ENCODE measurements at places on chromosomes 16 and 17.

DNA sequence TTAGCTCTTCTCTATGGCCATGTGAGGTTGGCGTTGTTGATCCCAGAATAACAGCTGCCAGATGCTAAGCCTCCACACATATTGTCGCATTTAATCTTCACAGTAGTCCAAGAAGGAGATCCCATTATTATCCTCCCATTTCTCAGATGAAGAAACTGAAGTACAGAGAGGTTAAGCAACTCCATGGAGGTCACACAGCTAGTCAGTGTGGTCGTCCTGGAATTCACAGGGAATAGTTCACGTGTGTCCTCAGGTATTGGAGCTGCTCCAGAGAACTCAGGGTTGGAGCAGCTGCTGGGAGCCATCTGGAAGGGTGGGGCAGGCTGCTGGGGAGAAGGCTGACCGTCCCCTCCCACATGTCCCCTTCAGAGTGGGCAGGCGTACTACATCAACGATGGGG is 19.5 kb downstream of the SDR42E2 start:
- no peak for DNase-seq

- no peak for DNase-seq
Observed at GRCh38 chr16:51450909-51451308, 299.8 kb upstream of the SALL1 start.

- no peak for DNase-seq
Observed at GRCh38 chr17:77400445-77400870, 259.7 kb downstream of the SEC14L1 start.

- no peak for DNase-seq
Observed at GRCh38 chr16:69411064-69411985, 13.1 kb upstream of the CYB5B start.

DNA sequence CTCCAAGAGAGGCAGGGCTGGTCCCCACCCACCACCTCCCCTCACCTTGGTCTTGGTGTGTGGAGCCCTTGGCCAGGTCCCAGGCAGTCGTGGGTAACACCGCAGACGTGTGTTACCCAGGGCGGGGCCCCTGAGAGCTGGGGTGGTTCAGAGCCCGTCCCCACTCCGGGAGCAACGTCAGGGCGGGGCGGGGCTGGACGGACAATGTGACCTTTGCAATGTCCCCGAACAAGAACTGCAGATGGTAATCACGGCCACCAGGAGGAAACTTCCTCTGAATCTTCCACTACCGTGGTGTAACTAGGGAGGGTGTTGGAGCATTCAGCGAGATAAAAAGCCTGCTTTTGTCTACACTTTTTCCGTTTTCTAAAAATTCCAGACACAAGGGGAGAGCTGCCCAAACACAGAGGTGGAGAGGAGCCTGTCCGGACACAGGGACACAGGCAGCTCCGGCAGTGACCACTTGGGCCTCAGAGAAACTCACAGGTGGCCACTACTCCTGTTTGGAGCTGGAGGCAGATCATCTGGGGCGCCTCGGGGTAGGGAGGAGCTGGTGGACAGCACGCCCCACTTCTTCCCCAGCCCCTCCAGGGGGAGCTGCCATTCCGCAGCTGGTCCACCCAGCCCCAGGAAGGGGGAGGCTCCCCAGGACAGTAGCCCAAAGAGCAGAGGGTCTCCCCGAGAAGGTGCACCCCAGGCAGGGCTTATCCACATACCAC is 14.2 kb upstream of the SLC38A10 start:
- no peak for DNase-seq

- no peak for DNase-seq
Observed at GRCh38 chr17:6090253-6090652, 20.1 kb downstream of the WSCD1 start.

- no peak for DNase-seq
Observed at GRCh38 chr16:14303182-14303618, 232.1 kb downstream of the MRTFB start.

- DNase-seq, result no peak
Observed at GRCh38 chr17:27630607-27631410, at the start of gene LGALS9. Gene LGALS9, plus strand, starts transcription at chr17:27631188. Its CDS starts 78 bp downstream, at chr17:27631266.

GRCh38 chr17:81076141-81076679 is 41.3 kb downstream of the BAIAP2 start:
- peak; percentile 33 for DNase-seq

DNA sequence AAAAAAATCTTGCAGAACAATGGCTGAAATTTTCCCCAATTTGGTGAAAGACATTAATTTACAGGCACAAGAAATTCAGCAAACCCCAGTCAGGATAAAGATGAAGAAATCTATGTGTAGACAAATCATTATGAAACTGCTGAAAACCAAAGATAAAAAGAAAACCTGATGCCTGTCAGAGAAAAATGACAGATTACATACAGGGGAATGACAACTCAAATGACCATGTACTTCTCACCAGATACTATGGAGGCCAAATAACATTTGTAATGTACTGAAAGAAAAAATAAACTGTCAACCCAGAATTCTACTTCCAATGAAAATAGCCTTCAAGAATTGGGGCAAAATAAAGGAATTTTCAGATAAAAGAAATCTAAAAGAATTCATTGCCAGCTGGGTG is 7.2 kb upstream of the XAF1 start:
- no peak for DNase-seq

DNA sequence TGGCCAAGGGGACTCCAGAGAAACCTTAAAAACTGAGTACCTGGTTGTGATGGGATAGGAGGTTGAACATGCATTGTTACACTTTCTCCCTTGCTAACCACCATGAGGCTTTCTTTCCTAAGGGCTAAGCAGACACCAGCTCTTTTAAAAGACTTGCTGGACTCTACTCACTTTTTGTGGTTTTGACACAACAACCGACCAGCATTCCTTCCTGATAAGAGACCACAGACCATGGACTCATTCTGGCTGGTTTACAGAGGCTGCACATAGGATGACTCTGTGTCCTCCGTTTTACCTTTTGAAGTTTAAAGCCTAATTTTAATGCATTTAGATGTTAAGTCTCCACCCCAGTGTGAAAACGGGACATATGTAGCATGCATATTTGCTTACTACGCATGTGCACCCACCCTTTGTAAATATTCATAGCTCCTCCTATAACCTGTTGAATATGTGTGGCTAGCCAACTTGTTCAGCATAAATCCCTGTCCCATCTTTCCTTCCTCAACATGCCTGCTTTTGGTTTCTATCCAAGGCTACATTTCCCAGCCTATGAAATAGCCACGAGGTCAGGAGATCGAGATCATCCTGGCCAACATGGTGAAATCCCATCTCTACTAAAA is 475.9 kb downstream of the GRIN2A start:
- no peak for DNase-seq

GRCh38 chr17:31134576-31134975 is 39.8 kb downstream of the NF1 start:
- DNase-seq, result no peak

- DNase-seq, result no peak
Observed at GRCh38 chr17:38560503-38561318, 45.0 kb downstream of the SRCIN1 start.
